ENCODE measurements at places on chromosomes 3 and 15. TPM values are rescaled to one million over a fixed set of nuclear protein-coding genes. Genes with fewer than 3 reads are reported as not detected.

DNA sequence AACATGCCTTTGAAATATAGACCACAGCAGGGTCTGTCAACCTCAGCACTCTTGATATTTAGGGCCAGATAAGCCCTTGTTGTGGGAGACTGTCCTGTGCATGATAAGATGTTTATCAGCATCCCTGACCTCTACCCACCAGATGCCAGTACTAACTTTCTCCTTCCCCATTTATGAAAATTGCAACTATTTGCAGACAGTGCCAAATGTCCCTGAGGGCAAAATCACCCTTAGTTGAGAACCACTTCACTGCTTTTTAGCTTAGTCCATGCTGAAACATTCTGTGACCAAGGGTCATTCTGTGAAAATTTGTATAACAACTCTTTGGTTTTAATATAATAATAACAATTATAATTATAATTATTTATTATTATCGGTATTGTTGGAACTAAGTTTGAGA is 1032.4 kb downstream of the MCTP2 start:
- no peak for DNase-seq

- peak; percentile 8 for DNase-seq
These were observed 39.0 kb downstream of the PGPEP1L start for GRCh38 chr15:98968576-98968975.

Gene CPEB1
- total RNA-seq: 1.4 TPM

- peak; percentile 84 for DNase-seq
These were observed 364.0 kb upstream of the RBMS3 start for GRCh38 chr3:28916713-28917499.

- no peak for DNase-seq
These were observed 270.9 kb downstream of the TLE3 start for GRCh38 chr15:69826819-69827175.

GRCh38 chr3:9222956-9223639 is 26.3 kb downstream of the SRGAP3 start:
- no peak for DNase-seq

GRCh38 chr3:59824876-59825275 is 775.1 kb upstream of the CFAP20DC start:
- no peak for DNase-seq

DNA sequence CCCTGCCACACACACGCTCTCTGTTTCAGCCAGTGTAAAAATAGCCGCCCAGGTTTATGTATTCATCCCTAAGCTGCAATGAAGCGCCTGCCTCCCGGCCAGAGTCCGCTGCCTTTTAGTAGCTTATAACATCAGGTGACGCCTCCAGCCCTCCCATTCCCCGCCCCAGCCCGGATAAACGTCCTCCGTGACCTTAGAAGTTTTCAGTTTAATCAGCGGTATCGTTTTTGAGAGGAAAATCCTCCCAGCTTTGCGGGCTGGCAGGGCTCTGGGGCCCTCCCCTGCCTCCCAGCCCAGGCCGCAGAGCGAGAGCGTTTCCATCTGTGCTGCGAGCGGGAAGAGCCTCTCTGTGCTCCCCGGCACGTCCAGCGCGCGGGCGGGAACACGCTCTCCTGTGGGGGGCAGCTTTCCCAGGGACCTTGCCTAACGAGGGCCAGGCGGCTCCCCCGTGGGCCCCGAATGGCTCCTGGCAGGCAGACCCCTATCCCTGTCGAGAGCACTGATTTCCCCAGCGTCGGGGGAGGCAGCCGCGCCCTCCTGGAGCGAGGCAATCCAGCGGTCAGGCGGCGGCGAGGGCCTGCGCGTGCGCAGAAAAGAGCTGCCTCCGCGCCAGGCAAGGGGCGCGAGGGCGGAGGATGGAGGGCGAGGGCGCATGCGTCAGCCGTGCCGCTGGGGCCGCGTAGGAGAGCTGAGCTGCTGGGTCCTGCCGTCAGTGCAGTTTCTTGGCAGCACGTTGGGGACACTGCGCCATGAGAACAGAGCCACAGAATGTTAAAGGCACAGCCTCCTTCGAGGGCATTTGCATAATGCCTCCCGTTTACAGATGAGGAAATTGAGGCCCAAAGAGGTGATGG is 71.1 kb downstream of the CCNL1 start:
- peak; percentile 98 for DNase-seq

- no peak for DNase-seq
These were observed 256.3 kb downstream of the LRTM1 start for GRCh38 chr3:54671511-54671910.

GRCh38 chr3:140206196-140207040 is 271.4 kb downstream of the CLSTN2 start:
- peak; percentile 82 for DNase-seq

DNA sequence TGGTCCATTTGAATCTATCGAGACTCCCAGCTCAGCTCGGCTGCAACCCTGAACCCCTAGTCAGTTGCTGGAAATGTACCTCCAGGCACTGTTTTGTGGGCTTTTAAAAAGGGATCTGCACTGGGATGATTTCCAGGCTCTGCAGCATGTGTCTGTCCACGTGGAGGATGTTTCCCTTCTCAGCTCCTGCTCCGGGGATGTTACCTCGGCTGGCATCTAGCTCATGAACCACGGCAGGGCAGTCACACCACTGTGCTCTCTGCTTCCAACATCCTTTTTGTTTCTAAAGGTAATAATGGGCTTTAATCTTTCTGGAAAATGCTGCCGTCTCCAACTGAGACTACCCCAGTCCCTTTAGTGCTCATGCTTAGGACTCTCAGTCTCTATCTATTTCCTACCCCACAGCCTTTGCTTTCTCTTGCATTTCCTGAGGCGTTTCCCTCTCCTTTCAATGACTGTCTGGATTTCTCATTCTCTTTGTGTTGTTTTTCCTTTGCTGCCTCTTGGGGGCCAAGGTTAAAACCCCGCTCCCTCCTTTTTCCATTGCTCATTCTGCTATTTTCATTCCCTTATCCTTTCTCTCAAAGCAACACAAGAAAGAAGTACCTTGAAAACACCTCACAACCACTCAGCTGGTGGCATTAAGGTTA is 42.9 kb upstream of the AKAP13 start:
- no peak for DNase-seq

- DNase-seq: no peak
These were observed 2.7 kb downstream of the TYRO3 start for GRCh38 chr15:41561777-41562145.

- no peak for DNase-seq
These were observed 69.8 kb upstream of the SPATA12 start for GRCh38 chr3:56990641-56991015.

All from kidney (tissue), 22 donors.